ENCODE measurements at places on chromosomes 2 and 18.

DNA sequence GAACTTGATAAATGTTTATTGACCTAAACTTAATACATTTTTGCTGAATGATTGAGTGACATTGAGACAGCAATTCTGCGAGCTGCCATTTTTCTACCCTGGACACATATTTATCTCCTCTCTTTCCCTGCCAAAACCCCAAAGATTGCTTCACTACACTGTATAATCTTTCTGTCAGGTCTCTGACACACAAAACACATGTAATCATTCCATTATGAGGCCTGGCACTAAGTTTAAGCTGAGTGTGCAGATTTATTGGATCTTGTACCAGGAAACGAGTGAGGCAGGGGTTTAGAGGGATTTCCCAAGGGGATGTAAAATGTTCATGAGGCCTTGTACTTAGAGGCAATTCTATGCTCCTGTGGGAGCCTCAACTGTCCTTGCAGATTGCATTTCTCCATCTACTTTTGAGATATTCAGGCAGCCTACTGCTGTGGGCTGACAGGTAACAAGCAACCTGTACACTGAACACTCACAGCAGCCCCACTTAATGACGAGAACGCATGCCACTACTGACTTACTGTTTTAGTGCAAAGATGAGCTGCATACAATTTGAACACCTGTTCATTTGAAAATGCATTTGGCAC, 13.7 kb upstream of the OSR1 start:
- no peak for DNase-seq

- peak; percentile 8 for DNase-seq
These were observed 2.8 kb downstream of the CYTIP start for GRCh38 chr2:157441072-157441454.

- DNase-seq, result no peak
These were observed 236.2 kb downstream of the IKZF2 start for GRCh38 chr2:212915121-212915782.

GRCh38 chr2:131389657-131390056, 25.7 kb upstream of the RAB6D start:
- no peak for DNase-seq

- no peak for DNase-seq
These were observed 56.2 kb upstream of the CCDC85A start for GRCh38 chr2:56127463-56128152.

DNA sequence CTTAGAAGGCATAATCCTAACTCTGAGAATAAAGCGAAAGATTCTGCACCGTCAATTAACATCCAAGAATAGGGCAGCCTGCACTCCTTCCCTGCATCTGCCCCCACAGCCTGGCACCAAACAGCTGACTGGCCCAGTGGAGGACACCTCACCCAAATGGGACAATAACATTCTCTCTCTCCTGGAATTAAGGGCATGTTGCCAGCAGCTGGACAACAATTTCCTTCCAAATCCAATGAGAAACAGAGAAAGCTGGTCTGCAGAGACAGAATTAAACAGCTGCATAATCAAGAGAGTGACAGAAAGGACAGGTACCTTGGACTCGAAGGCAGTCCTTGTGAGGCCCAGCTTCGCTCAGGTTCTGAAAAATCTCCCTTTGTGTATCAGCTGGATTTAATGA, 15.0 kb downstream of the COX7A2L start:
- no peak for DNase-seq

DNA sequence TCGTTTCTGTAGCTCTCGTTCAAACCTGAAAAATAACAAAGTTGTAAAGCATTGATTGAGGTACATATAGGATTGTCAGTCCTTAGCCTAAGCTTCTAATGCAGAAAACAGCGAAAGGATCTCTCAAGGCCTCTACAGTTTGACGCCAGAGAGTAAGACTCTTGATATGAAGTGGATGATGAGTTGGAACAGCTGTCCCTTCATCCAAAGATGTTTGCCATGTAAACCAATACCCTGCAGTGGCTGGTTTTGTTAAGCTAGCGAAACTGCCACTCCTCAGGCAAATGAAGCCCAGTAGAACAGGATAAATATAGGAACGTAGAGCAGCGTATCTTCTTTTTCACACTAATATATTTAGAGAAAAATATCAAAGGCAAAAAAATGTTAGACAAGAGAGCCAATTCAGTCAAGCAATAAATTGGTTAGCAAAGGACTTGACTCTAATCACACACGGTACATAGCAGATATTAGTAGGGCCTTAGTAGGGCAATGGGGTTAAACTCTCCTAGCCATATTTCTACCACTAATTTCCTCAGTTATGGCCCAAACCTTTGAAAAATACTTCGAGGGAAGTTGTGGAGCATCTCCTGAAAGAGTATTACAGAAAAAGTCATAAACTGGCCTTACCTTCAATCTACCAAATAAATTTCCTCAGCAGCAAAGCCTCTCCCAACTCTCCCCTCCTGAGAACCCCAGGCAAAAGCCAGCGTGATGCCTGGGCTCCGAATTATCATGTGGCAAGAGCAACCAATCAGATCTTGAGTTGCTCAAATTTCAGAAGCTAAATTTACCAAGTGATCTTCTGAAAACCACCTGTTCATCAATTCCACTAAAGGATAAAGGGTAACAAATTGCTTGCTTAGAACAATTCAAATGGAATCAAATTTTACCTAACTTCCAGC, at the start of gene NEB:
TSS of gene NEB (minus strand) at position 706 of the 902 bp plus-strand sequence. CDS start 1,320 bp downstream, outside the sequence.
- no peak for DNase-seq

GRCh38 chr2:61448229-61448628, 22.7 kb downstream of the USP34 start:
- no peak for DNase-seq

- no peak for DNase-seq
These were observed 55.3 kb downstream of the TMEM178A start for GRCh38 chr2:39720970-39721369.

GRCh38 chr18:21117409-21118131, 6.0 kb upstream of the ROCK1 start:
- no peak for DNase-seq

DNA sequence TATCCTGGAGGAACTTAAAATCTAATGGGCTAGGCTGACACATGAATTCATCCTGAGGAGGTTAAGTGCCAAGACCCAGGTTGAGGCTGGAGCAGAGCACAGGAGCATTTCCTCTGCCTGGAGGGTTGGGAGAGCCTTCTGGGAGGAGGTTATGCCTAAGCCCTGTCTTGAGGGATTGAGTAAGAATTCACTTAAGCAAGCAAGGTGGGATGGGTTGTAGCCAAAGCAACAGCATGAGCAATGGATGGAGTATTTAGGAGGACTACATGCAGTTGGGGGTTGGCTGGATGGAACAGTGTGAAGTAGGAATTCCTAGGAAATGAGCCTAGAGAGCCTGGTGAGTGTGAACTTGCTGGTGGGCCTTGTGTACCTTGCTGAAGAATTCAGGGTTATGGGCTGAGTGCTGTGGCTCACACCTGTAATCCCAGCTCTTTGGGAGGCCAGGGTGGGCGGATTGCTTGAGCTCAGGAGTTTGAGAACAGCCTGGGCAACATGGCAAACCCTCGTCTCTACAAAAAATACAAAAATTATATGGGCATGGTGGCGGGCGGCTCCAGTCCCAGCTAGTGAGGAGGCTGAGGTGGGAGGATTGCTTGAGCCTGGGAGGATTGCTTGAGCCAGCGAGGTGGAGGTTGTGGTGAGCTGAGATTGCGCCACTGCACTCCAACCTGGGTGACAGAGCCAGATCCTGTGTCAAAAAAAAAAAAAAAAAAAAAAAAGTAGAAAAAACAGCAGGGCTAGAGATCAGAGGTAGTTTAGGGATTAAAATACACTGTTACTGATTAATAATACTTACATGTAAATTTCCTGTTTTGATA, 22.2 kb downstream of the TANC1 start:
- DNase-seq, result no peak

DNA sequence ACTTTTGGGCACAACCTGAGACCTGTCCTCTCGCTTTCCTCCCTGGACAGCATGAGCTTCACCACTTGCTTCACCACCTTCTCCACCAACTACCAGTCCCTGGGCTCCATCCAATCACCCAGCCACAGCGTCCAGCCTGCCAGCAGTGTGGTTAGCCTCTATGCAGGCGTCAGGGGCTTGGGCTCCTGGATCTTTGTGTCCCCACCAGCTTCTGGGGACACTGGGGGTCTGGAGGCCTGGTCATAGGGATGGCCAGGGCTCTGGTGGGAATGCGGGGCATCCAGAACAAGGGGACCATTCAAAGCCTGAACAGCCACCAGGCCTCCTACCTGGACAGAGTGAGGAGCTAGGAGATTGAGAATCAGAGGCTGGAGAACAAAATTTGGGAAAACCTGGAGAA, 44.2 kb upstream of the SLC4A10 start:
- no peak for DNase-seq

GRCh38 chr2:134619250-134619649, 99.5 kb downstream of the TMEM163 start:
- DNase-seq, result no peak

GRCh38 chr2:174711206-174711605, 53.1 kb downstream of the CHRNA1 start:
- DNase-seq, result no peak

GRCh38 chr18:79518028-79518682, 122.4 kb downstream of the NFATC1 start:
- DNase-seq, result no peak

GRCh38 chr2:64989982-64990614, 899 bp downstream of the SLC1A4 start:
- no peak for DNase-seq

- DNase-seq, result no peak
These were observed 14.4 kb upstream of the PTMA start for GRCh38 chr2:231693956-231694355.

DNA sequence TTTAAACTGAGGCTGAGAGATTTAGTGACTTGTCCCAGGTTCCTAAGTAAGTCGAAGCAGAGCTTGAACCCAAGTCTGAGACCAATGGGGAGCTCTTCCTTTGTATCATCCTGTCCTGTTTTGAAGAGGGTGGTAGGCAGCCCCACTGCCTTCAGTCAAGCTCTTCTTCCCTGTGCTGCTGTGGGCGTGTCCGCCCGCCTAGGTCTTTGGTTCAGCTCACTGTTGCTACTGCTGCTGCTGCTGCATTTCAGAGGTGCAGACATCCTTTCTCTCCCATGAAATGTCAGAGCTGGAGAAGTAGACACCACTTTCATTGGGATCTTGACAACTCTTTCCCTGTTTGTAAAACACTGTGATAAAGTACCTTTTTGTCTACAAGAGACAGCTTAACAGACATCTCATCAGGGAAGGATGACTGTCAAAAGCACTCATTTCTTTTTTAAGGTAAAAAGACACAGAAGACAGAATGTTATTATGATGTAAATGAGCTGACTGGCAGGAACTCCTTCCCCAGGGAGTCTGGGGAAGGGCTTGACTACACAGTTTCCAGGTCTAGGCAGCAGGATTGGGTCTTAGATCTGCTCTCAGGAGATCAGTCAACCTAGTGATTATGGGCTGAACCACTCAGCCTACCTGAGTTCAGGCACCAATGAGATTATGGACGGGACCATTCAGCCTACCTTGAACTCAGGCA, 91.7 kb upstream of the TRIB2 start:
- no peak for DNase-seq

DNA sequence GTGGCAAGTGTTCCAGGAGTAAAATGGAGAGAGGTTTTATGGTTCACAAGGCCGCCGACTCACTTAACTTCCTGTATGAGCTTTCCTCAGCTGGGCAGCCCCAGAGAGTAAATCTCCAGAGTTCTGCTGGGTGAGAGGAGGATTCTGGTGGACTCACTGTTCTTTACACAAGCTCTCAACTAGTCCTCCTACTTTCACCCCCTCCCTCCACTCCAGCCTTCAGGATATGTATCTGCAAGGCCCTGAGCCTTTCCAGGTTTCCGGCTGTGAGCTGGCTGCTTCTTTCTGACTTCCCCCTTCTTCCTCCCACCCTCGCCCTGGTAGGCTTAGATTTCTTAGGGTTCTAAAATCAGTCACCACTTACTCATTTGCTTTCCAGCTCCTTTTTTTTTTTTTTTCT, 34.0 kb downstream of the EML6 start:
- no peak for DNase-seq

GRCh38 chr2:187054501-187055319, 205.7 kb upstream of the ZSWIM2 start:
- DNase-seq, result no peak

GRCh38 chr2:239600001-239600593, 199.3 kb upstream of the HDAC4 start:
- DNase-seq, result no peak

GRCh38 chr2:197052356-197052755, 125.8 kb upstream of the PGAP1 start:
- peak; percentile 54 for DNase-seq

DNA sequence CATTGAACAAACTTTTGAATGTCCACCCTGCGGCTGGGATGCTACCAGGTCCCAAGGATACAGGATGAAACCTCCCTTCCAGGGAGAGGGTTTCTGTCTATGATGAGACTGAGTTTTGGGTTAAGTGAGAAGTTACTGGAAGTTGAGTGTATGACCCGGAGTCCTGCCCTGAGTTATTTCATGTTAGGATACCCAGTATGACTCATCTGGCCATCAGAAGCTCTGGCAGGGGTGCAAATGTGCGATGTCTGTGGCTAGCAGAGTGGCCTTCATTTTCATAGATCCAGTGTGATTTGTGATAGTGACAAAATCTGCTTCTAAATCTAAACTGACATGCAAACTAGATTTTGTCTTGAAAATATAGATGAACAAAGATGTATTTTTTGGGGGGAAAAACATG, 55.3 kb downstream of the KCTD1 start:
- DNase-seq, result no peak

GRCh38 chr18:75244351-75245313, 34.0 kb downstream of the TSHZ1 start:
- DNase-seq, result no peak

DNA sequence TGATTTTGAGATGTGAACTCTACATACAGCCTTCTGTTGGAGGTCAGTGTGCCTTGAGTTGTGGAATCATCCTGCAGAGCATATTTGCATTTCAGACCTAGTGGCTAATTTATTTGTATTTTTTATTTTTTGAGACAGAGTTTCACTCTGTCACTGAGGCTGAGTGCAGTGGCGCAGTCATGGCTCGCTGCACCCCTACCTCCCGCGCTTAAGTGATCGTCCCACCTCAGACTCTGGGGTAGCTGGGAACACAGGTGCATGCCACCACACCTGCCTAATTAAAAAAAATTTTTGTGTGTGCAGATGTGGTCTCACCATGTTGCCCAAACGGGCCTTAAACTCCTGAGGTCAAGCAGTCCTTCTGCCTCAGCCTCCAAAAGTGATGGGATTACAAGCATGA, 104.4 kb downstream of the ASXL3 start:
- DNase-seq, result no peak

Measured in NCI-H446 treated with DMSO at 0.1 percent for 48 hours (cell line).